Activated gamma-delta T cell (primary cell): ENCODE measurements at places on chromosomes 11 and 22.

GRCh38 chr22:44024288-44024921 lies at the start of gene PARVB:
PARVB (plus strand) TSS chr22:44024302; CDS start chr22:44024340, 38 bp downstream.
- no peak for DNase-seq

DNA sequence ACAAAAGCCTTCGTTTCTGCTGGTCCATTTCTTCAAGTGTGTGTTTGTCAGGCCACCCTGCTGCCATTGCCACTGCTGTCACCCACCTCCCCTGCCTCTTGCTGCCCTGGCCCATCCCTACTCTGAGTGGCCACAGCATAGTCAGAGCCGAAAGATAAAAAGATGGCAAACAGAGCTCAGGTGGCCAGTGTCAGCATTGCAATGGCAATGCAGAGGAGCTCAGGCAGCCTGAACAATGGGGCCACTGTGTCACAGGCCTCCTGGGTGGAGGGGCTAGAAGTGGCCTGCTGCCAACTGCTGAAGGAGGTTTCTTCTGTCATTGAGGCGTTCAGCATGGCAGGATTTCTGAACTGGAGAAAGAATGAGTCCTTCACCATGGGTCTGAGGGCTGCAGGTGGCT lies 137.1 kb downstream of the CSNK2A3 start:
- DNase-seq, result no peak

- DNase-seq, result no peak
These were observed 862 bp downstream of the GGA1 start for GRCh38 chr22:37609240-37610152.

GRCh38 chr11:57646799-57647303 lies 2.9 kb downstream of the YPEL4 start:
- DNase-seq, result no peak

GRCh38 chr11:132853886-132854285 lies 678.4 kb downstream of the OPCML start:
- DNase-seq, result no peak

- no peak for DNase-seq
These were observed 497.4 kb downstream of the OPCML start for GRCh38 chr11:133034929-133035328.

- no peak for DNase-seq
These were observed 1.9 kb upstream of the BCL9L start for GRCh38 chr11:118927554-118928100.

- no peak for DNase-seq
These were observed 17.1 kb downstream of the ZNRF3 start for GRCh38 chr22:28900379-28900925.

- DNase-seq, result no peak
These were observed 44.0 kb downstream of the PPP6R3 start for GRCh38 chr11:68504432-68505066.

GRCh38 chr11:121211626-121212025 lies 80.9 kb upstream of the SC5D start:
- DNase-seq, result no peak

DNA sequence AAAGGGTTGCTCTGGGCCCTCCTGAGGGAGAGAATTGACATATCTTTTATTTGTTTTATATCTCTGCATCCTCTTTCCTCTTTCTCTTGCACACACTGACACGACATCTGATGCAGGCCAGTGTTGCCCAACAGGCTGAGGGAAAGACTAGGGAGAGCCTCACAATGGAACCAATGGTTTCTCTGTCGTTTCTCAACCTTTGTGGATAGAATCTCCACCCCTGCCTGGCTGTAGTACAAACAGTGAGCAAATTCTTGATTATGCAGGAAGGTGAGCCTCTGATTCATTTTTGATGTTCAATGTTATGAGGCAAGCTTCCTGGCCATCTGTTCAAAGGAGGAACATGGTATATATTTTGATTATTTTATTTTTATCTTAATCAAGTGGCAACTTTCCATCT lies 49.8 kb upstream of the PLET1 start:
- DNase-seq, result no peak

DNA sequence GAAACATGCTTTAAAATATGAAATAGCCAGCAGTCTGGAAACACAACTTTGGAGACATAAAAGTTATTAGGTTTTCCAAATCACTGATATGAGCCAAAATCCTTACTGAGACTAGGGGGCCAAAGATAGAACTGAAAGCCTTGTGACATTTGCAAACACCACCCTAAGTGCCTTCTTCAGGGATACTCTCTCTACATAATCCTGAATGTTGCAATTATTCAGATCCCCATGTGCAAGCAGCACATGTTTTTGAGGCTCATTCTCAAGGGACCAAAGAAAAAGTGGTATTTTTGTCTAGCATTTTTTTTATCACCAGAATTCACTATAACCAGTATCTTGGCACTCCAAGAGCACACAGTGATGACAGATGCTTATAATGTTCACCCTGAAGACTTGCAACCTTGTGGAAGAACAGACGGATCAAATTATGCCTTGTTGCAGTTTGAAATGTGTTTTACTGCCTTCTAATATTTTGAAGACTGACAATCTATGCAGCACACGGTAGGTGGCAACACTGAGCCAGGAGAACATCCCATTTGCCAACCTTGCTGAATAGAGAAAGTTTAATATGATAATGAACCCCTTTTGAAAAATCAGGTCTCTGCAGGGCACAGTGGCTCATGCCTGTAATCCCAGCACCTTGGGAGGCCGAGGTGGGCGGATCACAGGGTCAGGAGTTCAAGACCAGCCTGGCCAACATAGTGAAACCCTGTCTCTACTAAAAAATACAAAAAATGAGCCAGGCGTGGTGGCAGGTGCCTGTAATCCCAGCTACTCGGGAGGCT lies 78.5 kb downstream of the PLEKHA7 start:
- no peak for DNase-seq

DNA sequence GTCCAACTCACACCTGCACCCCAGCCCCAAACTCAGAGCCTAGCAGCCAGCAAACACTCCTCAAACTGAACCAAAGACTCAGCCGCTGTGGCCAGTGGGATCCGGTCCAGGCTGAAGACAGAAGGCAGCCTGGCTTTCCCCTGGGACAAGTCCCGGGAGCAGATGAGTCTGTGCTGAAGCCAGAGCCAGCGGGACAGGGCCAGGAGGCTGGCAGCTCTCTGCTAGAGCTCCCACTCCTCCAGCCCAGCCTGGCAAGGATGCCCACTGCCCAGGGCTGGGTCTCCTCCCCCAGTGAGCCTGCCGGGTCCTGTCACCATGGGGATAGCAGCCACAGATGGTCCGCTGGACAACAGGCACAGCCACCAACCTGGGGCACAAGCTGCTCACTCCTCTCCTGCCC lies 42.9 kb upstream of the PRR5 start:
- no peak for DNase-seq

DNA sequence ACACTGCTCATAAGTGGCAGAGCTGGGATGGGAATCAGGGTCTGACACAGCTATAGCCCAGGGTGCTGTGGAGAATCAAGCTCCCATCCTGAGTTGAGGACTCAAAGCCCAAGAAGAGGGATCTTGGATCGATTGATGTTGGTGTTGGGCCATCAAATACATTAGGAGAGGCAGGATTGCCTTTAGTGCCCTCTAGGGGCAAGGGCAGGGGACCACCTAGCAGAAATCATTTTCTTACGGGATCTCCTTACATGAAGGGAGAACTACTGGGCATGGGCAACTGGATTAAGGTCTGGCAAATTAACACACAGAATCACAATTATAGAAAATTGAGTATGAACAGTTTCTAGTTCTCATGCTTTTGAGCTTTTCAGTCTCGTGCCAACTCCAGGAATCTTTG lies 24.9 kb upstream of the EMSY start:
- DNase-seq, result no peak

GRCh38 chr11:3202759-3203158 lies 15.9 kb downstream of the MRGPRG start:
- no peak for DNase-seq

GRCh38 chr11:76579056-76579751 lies 91.3 kb downstream of the LRRC32 start:
- DNase-seq, result no peak

GRCh38 chr11:118411530-118411929 lies 10.1 kb downstream of the ATP5MG start:
- no peak for DNase-seq

- no peak for DNase-seq
These were observed 19.5 kb upstream of the WNT7B start for GRCh38 chr22:45996241-45997076.
